ENCODE measurements at places on chromosomes 1 and 21. TPM values are rescaled to one million over a fixed set of nuclear protein-coding genes. Genes with fewer than 3 reads are reported as not detected.

DNA sequence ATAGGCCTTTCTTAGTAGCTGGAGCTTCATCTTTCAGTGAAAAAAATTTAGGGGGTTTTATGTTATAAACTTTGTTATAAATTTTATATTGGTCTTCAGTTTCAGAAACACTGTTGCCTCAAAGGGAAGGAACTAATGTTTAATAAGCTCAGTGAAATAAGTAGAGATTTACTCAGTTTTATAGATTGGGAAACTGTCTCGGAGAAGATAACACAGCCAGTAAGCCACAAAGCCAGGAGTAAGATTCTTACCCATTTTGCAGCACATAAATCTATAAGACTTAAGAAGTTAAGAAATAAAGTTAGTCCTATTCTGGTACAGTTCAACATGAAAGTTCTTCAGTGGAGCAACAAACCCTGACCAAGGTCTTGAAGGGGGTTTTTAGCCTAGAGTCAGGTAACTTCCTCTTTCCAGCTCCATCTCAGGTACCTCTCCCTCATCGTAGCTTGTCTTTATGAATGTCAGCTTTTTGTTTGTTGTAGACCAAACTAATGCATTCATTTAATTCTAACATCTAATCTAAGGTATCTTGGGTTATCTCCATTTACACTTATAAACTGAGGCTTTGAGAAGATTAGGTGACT lies 3.3 kb downstream of the KPNA6 start:
- DNase-seq, result no peak

DNA sequence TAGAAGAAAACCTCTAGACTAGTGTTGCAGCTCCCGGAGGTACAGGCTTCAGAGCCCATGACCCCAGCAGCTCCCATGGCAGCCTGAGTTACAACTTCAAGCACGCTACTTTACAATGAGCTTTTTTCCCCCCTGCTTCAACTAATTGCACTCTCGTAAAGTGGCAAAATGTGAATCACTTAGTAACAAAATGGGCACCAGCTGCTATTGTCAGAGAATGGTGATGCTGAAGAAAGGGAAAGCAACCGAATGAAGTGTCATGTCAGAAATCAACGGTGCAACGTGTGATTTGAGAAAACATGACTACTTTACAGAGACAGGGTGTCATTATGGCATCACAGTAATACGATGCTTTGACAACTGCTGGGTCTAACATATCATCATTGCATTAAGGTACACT lies 40.5 kb downstream of the ESRRG start:
- no peak for DNase-seq

GRCh38 chr1:238176441-238176840 lies 285.7 kb upstream of the ZP4 start:
- peak; percentile 7 for DNase-seq

GRCh38 chr21:28066076-28066475 lies 926.6 kb downstream of the LTN1 start:
- DNase-seq, result no peak

Gene KRTAP21-2
- total RNA-seq, result not detected

Gene STIL
- 8.9 TPM for total RNA-seq
